ENCODE measurements at places on chromosomes 1 and 21.

DNA sequence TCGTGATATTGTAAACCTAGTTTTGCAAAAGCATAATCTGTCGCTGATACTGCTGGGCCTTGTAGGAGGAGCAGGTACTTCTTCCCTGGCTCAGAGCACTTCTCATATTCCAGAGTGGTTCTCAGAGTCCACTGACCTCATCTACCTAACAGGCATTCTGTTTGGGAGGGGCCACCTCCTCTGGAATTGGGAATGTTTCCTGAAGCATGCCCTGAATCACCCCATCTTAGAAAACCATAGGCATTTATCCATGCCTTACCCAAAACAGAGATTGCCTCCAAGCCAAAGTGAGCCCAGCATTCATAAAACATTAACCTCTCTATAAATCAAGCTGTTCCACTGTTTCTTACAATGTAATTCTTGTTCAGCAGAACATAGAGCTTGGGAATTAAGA lies 35.1 kb downstream of the SLC44A3 start:
- no peak for DNase-seq

GRCh38 chr1:182889997-182890396 lies 50.9 kb downstream of the DHX9 start:
- no peak for DNase-seq

GRCh38 chr1:58884706-58885661 lies 101.1 kb upstream of the JUN start:
- DNase-seq: no peak

GRCh38 chr1:226659641-226660040 lies 79.4 kb downstream of the ITPKB start:
- DNase-seq: no peak

DNA sequence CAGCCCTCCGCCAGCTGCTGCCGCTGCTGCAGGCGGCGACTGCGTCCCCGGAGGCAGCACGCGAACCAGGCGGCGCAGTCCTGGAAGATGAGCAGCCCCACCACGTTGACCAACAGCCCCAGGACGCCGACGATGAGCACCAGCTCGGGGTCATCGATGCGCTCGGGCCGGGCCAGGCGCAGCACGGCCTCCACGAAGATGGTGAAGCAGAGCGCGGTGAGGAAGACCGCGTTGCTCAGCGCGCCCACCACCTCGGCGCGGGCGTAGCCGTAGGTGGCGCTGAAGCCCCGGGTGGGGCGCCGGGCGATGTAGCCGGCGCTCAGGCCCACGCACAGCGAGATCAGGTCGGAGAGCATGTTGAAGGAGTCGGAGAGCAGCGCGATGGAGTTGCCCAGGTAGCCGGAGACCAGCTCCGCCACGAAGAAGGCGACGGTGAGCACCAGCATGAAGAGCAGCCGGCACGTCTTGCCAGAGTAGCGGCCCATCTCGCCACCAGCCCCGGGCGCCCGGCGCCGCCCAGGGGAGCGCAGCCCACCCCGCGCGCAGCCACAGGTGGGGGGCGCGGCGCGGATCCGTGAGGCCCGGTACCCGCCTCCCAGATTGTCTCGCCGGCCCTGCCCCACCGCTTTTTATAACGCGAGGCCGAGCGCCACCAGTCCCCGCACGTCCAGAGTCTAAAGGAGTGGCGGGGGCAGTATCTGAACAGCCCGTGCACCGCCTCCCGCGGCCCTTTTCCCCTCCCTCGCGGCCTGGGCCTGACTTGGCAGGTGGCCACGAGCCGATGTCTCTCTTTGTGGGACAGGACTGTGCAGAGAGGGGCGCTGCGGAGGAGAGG lies at the start of gene SLC30A10:
Gene SLC30A10, minus strand, starts transcription at position 602 of the 835 bp plus-strand sequence. Its CDS starts 117 bp downstream, at position 485.
- DNase-seq: no peak

- DNase-seq: no peak
Measured at GRCh38 chr1:98903261-98903660, 101.4 kb downstream of the PLPPR5 start.

GRCh38 chr1:9901148-9902059 lies 8.7 kb downstream of the CTNNBIP1 start:
- DNase-seq: no peak

DNA sequence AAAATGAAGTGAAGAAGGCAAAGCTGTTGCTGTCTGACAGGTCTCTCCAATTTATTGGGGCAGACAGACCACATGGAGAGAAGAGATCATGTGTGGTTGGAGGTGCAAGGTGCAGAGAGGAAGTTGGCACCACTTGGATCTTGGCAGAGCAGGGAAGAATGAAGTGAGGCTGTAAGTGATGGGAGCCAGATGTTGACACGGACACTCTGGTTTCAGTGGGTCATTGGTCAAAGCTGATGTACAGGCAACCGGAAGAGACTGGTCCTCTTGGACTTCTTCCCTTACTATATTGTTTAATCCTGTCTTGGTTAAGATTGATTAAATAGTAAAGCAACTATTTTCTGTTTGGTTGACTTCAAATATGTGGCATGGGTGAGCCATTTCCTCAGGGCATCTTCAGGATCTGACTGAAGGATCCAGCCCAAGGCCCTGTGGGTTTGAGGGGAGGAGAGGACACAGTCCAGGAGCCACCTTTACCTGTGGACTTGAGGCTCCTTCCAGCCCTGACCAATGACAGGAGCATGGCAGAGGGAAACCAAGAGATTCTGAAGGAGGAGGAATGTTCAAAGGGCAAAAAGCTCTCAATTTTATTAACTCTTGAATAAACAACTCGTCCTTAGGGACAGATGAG lies 49.4 kb downstream of the NENF start:
- DNase-seq: no peak

DNA sequence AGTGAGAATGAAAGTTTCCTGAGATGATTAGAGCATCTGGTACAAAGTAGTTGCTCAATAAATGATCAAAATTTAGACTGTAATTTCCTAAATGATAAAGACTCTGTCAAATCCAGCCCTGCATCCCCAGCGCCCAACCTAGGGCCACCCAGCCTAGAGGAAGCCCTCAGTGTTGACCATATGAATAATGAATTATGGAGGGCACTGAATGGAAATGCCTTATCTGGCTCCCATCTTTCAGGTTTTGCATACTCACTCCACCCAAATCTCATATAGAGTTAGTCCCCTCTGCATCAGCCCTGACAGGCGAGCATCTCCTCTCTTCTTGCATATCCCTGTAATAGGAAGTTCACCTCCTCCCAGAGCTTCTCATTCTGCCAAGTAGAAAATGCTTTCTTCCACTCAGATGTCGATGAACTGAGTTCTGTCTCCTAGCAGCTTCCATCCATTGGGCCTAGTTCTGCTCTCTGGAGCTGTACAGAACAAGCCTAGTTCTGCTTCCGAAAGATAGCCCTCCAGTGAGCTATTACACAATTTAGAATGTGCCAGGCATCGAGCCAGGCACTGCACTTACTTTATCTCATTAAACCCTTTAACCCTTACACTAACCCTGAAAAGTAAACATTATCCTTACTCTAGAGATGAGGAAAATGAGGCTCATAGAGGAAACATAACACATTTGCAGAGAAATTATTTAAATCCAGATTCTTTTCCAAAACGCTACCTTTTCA lies 20.9 kb downstream of the COA7 start:
- no peak for DNase-seq

- no peak for DNase-seq
Measured at GRCh38 chr1:57860931-57861565, 437.2 kb upstream of the DAB1 start.

DNA sequence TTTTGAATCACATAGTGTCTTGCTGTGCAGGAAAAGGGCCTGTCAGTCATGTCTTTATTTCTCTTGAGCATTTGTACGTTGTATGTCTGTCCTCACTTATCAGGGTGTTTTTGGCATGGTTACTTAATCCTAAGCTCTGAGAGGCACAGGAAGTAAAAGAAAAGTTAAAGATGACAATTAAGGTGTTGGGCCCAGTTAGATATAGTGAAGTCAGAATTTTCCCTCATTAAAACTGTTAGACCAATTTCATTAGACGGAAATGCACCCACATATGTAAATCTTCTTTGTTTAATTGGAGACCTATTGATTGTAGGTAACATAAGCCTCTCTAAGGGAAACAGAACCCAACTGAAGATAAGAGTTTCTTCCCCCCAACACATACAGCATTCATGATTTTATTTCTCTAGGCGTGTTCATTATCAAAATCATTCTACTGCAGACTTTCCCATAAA lies 21.9 kb downstream of the NFIA start:
- DNase-seq: no peak
